ENCODE measurements at places on chromosomes 12 and 14. TPM values are rescaled to one million over a fixed set of nuclear protein-coding genes. Genes with fewer than 3 reads are reported as not detected.

The TPH2 gene
- total RNA-seq: not detected

- no peak for DNase-seq
Measured at GRCh38 chr14:102451064-102451352, 58.6 kb downstream of the ANKRD9 start.

The TGM1 gene
- total RNA-seq: 1.1 TPM

- DNase-seq: no peak
Measured at GRCh38 chr14:24817212-24818057, 183.4 kb upstream of the GZMB start.

- no peak for DNase-seq
Measured at GRCh38 chr14:85959063-85959462, 429.1 kb downstream of the FLRT2 start.

GRCh38 chr14:104925214-104925854 is 655 bp downstream of the PLD4 start:
- no peak for DNase-seq

Measured in hematopoietic multipotent progenitor cell (in vitro differentiated cells).